ENCODE measurements at places on chromosomes 13 and 19.
A peak's percentile ranks its signal among the peaks of the same experiment; 100 is the strongest.

DNA sequence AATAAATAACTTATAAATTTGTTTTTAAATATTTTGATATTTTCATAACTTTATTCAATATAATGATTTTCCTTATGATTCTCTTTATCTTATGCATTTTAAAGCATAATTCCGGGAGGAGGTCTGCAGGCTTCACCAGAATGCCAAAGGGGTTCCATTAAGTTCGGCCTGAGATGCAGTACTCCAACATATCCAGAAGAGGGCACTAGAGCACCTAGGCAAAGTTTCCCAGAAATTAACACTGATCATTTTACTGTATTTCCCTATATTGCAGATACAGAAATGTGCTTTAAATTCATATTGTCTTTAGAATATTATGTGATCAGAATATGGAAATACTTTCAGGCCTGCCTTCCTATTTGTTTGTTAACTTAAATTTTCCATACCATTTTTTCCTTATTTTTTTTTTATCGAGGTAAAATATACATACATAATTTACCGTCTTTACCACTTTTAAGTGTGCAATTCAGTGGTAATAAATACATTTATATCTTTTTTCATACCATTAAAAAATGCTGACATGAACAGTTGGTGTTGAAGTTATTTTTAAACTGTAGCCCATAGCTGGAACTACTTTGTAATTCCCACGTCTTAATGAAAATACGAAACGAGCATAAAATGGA is 58.9 kb upstream of the TM9SF2 start:
- DNase-seq: peak; percentile 32

- no peak for DNase-seq
Observed at GRCh38 chr19:55133639-55134444, 15.2 kb downstream of the TNNT1 start.

GRCh38 chr19:38564981-38565690 is 52.6 kb downstream of the MAP4K1 start:
- DNase-seq: no peak

GRCh38 chr13:33312150-33312860 is 26.8 kb upstream of the STARD13 start:
- DNase-seq: no peak

DNA sequence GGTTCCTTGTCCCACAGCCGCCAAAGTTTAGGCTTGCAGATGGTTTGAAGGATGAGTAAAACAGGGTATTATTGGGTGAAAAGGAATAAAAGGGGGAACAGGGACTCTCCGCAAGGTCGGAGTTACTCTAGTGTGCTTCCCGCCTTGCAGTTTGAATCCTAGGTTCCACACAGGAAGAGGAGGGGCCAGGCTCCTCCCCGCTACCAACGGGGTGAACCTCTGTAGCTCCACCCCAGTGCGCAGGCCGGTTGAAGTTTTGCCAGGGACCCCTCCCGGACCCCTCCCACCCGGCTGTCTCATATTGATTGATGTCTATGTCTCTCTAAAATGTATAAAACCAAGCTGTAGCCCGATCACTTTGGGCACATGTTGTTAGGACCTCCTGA is 11.6 kb upstream of the GTF2F2 start:
- no peak for DNase-seq

DNA sequence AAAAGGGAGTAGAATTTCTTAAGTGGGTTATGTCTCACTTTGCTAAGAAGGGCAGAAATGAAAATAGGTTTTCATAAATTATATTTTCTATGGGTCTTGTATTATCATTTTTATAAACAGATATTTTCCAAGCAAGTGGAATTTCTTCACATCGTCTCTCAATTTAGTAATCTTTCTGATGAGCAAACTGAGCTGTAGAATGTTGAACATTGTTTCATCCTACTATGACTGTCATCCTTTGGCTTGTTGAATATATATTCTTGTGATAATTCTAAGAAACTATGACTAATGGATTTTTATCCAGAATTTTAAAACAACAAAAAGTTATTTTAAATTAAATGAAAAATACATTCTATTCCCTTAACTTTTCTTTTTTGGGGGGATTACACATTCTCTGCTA is 313.8 kb downstream of the ENOX1 start:
- DNase-seq: no peak

- DNase-seq: no peak
Observed at GRCh38 chr13:38883783-38884182, 106.8 kb downstream of the STOML3 start.

- DNase-seq: peak; percentile 62
Observed at GRCh38 chr19:15378534-15379082, 979 bp downstream of the AKAP8 start.

- no peak for DNase-seq
Observed at GRCh38 chr19:34540811-34541557, 59.4 kb downstream of the WTIP start.

DNA sequence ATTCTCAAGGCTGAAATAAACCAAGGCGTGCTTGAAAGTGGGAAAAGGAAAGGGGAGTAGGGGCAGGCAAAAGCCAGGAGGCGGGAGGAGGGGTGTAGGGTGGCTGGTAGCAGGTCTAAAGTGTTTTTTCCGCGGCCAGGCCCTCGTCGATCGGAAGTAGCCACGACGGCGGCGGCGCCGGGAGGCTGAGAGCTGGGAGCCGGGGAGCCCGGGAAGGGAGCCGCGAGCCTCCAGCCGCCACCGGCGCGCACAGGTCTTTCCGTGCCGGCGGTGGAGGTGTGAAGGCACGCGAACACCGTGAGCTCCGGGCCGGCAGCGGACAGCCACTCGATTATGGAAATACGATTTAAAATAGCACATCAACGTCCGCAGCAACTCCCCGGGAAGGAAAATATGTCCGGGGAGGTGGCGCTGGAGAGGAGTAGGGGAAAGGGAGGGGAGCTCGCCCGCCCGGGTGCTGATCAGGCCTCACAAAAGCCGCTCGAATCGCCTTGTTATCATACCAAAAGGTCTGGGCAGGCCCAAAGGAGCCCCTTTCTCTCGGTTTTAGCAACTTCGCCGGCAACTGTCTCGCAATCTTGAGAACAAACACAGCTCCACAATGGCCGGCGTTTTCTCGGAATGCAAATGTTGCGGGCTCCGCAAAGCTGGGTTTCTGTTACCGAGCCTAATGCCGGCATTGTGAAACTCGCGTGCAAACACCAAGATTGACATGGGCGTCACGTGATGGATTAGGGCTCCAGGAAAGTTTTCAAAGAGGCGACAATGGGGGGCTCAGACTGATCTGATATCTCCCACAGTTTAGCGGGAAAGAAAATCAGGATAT is 2.9 kb upstream of the PCDH8 start:
- DNase-seq: no peak

- no peak for DNase-seq
Observed at GRCh38 chr13:43304945-43305344, 281.6 kb downstream of the DNAJC15 start.

GRCh38 chr19:21202865-21203494 is 61.1 kb downstream of the ZNF431 start:
- peak; percentile 17 for DNase-seq

- DNase-seq: no peak
Observed at GRCh38 chr19:1882089-1882785, 3.1 kb downstream of the ABHD17A start.

- no peak for DNase-seq
Observed at GRCh38 chr13:85586422-85586831, 212.8 kb downstream of the SLITRK6 start.

DNA sequence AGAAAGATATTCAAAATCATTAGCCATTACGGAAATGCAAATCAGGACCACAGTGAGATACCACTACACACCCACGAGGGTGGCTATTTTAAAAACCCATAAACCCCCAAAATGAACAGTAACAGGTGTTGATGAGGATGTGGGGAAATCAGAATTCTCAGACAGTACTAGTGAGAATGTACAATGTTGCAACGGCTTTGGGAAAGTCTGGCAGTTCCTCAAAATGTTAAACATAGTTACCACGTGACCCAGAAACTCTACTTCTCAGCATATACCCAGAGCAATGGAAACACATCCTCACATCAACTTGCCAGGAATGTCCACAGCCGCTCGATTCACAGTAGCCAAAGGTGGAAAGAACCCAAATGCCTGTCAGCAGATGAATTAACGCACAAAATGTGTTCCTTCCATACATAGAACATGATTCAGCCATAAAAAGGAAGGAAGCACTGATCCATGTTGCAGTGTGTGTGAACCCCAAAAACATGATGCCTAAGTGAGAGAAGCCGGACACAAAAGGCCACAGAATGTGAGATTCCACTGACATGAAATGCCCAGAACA is 7.0 kb downstream of the PLVAP start:
- DNase-seq: no peak

GRCh38 chr19:39432677-39433025 is 3.1 kb downstream of the RPS16 start:
- DNase-seq: no peak

DNA sequence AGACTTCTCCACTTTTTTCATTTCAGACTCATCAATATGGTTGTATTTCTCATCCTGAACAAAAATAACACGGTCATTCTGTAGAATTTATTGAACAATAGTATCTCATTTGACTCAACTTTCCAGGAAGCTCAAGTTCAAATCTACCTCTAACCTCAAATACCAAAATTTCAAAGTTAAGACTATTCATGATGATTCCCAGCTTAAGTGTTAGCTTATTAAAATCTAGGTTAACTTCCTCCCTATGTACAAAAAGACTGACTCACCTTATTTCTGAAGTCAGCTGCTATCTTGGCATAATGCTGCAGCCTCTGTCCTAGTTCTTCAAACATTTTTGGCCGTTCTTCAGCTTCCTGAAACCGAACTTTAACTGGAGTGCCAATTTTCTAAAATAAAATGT is 23.2 kb downstream of the HSPH1 start:
- DNase-seq: no peak

DNA sequence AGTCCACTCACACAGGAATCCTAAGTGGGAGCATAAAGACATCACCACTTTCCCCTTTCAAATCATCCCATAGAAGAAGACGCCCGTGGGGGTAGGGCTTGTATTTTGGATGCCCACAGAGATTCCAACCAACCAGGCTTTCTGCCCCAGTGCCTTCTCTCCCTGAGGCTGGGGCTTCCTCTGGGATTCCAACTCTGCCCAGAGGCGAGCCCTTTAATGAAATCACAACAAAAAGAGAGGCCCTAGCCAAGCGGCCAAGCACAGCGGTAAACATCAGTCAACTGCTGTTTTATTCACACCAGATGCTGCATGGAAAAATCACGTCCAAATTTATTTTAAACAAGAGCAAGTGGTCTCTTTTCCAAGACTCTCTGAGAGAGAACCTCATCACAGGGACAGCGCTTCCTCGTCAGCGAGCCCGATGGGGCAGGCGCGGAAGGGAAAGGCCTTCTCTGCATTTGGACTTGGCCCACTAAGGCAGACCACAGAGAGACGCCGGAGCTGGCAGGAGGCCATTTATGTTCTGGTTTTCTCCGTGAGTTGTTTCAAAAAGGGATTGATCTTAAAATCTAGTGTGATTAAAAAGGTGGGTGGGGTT is 31.5 kb downstream of the ADPRHL1 start:
- no peak for DNase-seq

DNA sequence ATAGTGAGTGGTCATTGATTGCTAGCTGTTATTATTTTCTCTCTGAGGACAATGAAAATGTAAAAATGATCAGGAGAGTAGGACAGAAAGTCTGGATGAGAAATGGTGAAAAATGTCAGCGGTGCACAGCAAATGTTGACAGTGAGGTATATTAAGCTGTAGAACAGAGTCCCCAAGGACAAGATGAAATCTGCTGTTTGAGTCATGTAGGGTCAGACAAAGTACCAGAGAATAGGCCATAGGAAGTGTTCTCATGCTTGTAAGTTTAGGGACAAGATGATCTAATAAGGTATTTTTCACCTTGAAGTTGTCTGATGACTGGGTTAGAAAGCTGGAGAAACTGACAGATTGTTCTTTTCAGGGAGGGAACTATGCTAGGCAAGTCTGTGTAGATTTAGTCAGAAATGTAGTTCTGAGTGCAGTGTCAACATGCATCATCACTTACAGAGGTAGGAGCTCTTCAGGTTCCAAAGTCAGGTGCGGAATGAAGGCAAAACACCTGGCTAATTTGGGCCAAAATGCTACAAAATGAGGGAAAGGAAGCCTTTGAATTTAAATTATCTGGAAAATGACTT is 369.3 kb downstream of the DLEU7 start:
- DNase-seq: no peak

GRCh38 chr13:64758521-64759244 is 2471.5 kb downstream of the PCDH9 start:
- DNase-seq: no peak

DNA sequence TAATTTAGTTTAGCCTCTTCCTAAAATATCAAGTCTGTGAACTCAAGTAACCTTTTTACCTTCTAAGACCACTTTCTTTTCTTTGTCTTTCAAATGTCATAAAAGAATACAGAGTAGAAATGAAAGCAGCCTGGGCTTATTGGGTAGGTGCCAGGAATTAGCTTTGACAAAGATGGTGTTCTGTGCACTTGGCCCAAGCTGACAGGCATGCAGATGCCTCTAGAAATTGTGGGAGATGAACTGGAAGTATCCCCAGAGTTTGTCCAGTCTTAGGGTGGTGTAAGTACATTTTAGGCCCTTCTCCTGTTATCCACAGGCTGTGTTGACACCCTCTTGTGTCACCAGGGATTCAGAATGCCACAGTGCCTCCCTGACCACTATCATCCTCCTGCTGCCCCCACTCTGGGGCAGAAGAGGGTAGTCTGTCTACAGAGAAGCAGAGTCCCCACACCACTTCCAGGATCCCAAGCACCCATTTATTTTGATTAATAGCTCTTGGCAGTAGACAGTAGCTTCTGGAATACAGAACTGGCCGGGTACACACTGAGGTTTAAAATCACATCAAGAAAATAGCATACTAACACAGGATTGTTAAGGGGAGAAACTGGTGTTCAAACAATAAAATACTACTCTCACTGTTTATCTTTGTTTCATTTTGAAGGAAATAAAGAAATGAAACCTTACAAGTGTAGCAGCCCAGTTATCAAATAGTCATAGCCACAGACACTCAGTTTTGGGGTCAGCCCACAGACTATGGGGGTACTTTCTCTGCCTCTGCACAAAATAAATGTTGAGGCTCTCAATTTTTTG is 343.2 kb downstream of the KCNRG start:
- no peak for DNase-seq

DNA sequence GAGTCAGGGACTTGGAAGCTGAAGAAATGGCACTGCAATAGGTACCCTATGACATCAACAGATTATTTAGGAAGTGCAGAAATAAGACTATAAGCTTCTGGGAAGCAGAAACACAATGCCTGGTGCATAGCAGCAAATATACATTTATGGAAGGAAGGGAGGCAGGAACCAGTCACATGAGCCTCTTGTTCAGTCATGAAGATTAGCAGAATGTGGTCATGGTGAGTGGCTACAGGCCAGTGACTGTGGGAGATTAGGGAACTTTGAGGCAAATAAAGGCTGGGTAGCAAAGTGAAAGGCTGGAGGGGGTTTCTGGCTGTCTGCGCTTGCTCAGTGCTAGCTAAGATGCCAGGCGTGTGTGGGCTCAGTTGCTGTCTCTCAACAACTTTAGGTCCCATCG is 96.3 kb downstream of the EPSTI1 start:
- DNase-seq: no peak

- DNase-seq: peak; percentile 94
Observed at GRCh38 chr19:45885556-45886426, at the start of gene IRF2BP1. Gene IRF2BP1 (minus strand): TSS chr19:45886141. CDS start chr19:45885774, 367 bp downstream.

GRCh38 chr19:48627865-48628314 is 8.6 kb downstream of the SPHK2 start:
- DNase-seq: no peak

- DNase-seq: no peak
Observed at GRCh38 chr19:4077007-4077374, 10.3 kb upstream of the ZBTB7A start.
